ENCODE measurements at places on chromosomes 5 and 9. TPM values are rescaled to one million over a fixed set of nuclear protein-coding genes. Genes with fewer than 3 reads are reported as not detected.

DNA sequence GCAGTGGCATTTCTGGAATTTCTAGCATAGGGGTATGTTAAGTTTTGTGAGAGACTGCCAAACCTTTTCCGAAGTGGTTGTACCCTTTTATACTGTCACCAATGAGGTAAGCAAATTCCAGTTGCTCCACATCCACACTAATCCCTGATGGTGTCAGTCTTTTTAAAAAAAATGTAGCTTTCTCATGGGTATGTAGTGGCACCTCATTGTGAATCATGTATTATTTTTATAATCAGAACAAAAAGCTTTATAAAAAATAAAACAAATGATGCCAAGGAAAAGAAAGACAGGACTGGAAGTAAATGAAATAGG is 93.4 kb upstream of the CLINT1 start:
- H3K4me1 ChIP-seq: peaks cover 5% of the 10 kb centered on the region
- DNase-seq: no peak

Gene C9orf153
- total RNA-seq: 0.33 TPM

DNA sequence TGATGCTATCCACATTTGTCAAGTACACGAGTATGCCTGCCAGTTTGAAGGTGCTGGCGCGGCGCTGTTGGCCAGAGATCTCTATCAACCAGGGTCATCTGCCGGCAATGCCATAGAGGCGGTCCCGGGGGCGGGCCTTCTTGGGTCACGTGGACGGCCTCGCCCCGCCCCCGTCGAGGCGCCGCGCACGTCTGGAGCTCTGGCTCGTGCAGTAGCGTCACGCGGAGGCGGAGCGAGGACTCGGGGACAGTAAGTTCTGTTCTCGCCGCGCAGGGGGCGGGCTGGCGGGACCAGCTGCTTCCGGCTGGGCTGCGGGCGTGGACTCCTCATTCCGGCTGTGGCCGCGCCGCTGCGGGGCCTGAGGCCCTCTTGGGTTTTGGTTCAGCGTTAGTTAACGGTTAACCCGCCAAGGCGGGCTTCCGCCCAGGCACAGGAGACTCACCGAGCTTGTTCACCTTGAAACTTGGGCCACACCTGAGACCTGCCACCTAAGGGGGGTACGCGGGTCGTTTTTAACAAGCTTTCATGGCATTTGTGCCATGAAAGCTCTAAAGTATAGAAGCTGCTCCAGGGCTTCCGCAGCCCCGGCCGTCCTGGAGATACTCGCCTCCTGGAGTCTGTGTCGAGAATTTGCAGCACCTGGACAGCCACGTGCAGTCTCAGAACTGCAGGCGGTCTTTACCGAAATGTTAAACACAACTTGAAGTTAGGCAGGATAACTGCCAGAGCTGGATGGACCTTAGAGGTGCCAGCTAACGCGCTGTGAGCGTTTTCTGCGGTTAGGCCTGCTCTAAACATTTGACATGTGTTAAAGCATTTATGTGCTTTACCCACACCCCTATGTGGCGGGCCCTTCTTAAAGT is at the start of gene RFESD:
Gene RFESD (plus strand): TSS at position 209 of the 863 bp plus-strand sequence. CDS start 5,495 bp downstream, outside the sequence.
- H3K27me3 ChIP-seq: no peaks in the 10 kb centered on the region
- H3K4me3 ChIP-seq: peak within 1 kb of the TSS; percentile 83
- peak; percentile 99 for DNase-seq
- H3K27ac ChIP-seq: peak within 1 kb of the TSS; percentile 89
- no peaks in the 10 kb centered on the region for H3K36me3 ChIP-seq

Gene SEPTIN8
- total RNA-seq: 45.4 TPM

Gene FOXD4L3
- total RNA-seq: not detected

DNA sequence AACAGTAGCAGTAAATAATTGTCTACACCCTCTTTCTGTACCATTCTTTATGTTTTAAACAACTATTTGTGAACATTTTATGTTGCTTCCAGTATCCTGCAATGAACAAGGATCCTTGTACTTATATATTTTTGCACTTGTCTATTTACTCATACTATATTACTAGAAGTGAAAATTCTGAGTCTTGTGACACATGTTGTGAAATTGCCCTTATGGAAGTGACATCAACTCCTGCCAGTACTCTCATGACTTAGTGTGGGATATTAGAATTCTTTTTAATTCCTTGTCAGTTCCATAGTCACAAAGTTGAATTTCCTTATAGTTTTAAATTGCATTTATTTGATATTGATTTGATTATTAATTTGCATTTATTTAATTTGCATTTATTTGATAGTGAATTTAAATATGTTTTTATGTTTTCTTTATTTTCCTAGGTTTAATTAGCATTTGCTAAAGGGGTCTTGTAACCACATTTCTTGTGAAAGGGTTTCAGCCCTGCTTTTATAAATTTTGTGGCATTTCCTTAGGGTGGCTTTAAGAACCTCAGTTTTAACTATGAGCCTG is 27.7 kb downstream of the PARP8 start:
- H3K36me3 ChIP-seq: peaks cover 13% of the 10 kb centered on the region
- DNase-seq: no peak
- H3K27me3 ChIP-seq: no peaks in the 10 kb centered on the region
- H3K27ac ChIP-seq: no peak overlapping the region
- H3K4me1 ChIP-seq: peaks cover 26% of the 10 kb centered on the region
- no peak overlapping the region for H3K4me3 ChIP-seq

DNA sequence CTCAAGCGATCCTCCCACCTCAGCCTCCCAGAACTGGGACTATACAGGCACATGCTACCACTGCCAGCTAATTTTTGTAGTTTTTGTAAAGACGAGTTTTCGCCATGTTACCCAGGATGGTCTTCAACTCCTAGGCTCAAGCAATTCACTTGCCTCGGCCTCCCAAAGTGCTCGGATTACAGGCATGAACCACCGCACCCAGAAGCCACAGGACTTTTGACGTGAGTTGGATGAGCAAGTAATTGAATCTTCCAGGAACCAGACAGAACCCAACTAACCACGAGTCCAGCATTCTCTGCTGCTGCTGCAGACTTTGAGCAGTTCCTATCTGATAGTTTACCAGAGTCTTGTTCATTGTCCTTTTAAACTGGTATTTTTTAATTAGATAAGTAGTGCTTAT is 9.6 kb upstream of the ATP6V0E1 start:
- no peak for DNase-seq
- peaks cover 2% of the 10 kb centered on the region for H3K4me1 ChIP-seq
- H3K4me3 ChIP-seq: no peak overlapping the region
- H3K27me3 ChIP-seq: peaks cover 6% of the 10 kb centered on the region

Gene RARS1
- total RNA-seq: 143 TPM

GRCh38 chr9:125700791-125701190 is 6.2 kb downstream of the MAPKAP1 start:
- peak overlapping the region; percentile 29 for H3K4me3 ChIP-seq
- H3K36me3 ChIP-seq: peaks cover 13% of the 10 kb centered on the region
- DNase-seq: peak; percentile 61
- peaks cover 37% of the 10 kb centered on the region for H3K4me1 ChIP-seq
- peak overlapping the region; percentile 61 for H3K27ac ChIP-seq
